ENCODE measurements at places on chromosomes 12 and 14. TPM values are rescaled to one million over a fixed set of nuclear protein-coding genes. Genes with fewer than 3 reads are reported as not detected.
A peak's percentile ranks its signal among the peaks of the same experiment; 100 is the strongest.

- no peaks in the 10 kb centered on the region for H3K36me3 ChIP-seq
- no peaks in the 10 kb centered on the region for H3K27me3 ChIP-seq
- H3K4me3 ChIP-seq = no peak overlapping the region
- H3K4me1 ChIP-seq = no peaks in the 10 kb centered on the region
Measured at GRCh38 chr14:91078095-91078737, 17.8 kb upstream of the RPS6KA5 start.

- H3K27ac ChIP-seq = no peak overlapping the region
- DNase-seq = no peak
- no peaks in the 10 kb centered on the region for H3K27me3 ChIP-seq
- H3K4me3 ChIP-seq = no peak overlapping the region
- H3K36me3 ChIP-seq = peaks cover 4% of the 10 kb centered on the region
Measured at GRCh38 chr14:61026526-61026925, 45.5 kb downstream of the SLC38A6 start.

- H3K36me3 ChIP-seq = peaks cover 10% of the 10 kb centered on the region
- no peaks in the 10 kb centered on the region for H3K27me3 ChIP-seq
- no peak overlapping the region for H3K27ac ChIP-seq
- H3K4me3 ChIP-seq = no peak overlapping the region
- DNase-seq = peak; percentile 18
- peaks cover 10% of the 10 kb centered on the region for H3K4me1 ChIP-seq
Measured at GRCh38 chr12:50751948-50752721, 11.8 kb upstream of the ATF1 start.

DNA sequence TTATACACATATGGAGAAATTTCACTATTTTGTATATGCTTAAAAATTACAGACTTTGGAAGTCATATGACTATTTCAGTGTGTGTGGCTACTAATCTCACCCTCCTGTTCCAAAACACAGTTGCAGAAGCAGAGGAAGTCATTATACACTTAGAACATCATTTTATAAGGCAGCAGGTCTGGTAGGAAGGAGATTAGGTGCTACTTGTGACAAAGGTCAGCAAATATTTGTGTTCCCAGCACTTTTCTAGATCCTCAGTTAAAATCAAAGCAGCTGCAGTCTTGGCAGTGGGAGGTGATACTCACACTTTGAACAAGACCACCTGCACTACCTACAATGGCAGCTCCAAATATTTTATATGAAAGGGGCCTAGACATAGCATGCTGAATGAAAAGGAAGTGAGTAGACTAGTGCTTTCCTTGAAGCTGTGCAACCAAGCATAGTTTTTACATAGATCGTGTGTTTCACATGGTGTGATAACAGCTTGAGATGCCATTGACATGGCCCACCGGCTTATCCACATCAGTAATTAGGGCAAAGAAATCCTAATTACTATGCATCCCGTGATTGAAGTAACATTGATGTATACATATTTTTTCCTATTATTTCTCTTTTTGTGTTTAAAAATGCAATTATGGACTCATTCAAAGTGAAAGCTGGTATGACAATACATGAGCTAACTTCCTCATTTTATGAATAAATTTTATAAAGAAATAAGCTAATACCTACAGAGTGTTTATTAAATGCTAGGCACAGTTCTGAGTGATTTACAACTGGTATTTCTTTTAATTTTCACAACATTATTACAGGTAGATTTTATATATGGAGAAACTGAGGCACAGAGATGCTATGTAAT lies 5.3 kb downstream of the GYS2 start:
- DNase-seq = no peak
- no peak overlapping the region for H3K4me3 ChIP-seq
- H3K36me3 ChIP-seq = no peaks in the 10 kb centered on the region

GRCh38 chr12:76508128-76508980 lies 51.2 kb downstream of the OSBPL8 start:
- H3K27ac ChIP-seq = no peak overlapping the region
- H3K27me3 ChIP-seq = no peaks in the 10 kb centered on the region
- no peak for DNase-seq
- no peak overlapping the region for H3K4me3 ChIP-seq
- peaks cover 16% of the 10 kb centered on the region for H3K36me3 ChIP-seq

- no peak overlapping the region for H3K4me3 ChIP-seq
- peaks cover 4% of the 10 kb centered on the region for H3K27me3 ChIP-seq
- H3K27ac ChIP-seq = no peak overlapping the region
- H3K4me1 ChIP-seq = peaks cover 23% of the 10 kb centered on the region
- no peak for DNase-seq
- H3K36me3 ChIP-seq = no peaks in the 10 kb centered on the region
Measured at GRCh38 chr14:54312166-54312801, 84.5 kb upstream of the CDKN3 start.

DNA sequence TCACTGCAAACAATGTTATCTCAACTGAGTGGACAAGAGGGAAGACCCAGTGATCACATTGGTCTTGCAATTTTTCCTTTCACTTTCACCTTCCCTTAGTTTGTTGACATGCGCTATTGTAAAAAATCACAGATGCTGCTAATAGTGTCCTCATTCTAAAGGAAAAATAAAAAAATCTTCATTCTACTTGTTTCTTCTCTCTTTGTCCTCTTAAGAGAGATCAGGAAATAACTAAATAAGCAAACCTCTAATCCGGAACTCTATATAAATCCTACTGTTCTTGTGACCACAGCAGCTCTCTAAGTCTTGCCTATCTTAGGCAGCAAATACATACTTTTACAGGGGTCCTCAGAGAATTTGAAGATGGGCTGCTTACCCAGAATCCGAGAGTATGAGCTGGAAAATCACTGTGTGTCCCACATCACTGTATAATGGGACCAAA lies 257.7 kb downstream of the NAV3 start:
- no peaks in the 10 kb centered on the region for H3K36me3 ChIP-seq
- H3K27ac ChIP-seq = no peak overlapping the region
- H3K4me3 ChIP-seq = no peak overlapping the region
- no peaks in the 10 kb centered on the region for H3K27me3 ChIP-seq

- no peaks in the 10 kb centered on the region for H3K36me3 ChIP-seq
- H3K27ac ChIP-seq = no peak overlapping the region
- peaks cover 9% of the 10 kb centered on the region for H3K4me1 ChIP-seq
Measured at GRCh38 chr12:94561943-94562411, 88.4 kb downstream of the TMCC3 start.

DNA sequence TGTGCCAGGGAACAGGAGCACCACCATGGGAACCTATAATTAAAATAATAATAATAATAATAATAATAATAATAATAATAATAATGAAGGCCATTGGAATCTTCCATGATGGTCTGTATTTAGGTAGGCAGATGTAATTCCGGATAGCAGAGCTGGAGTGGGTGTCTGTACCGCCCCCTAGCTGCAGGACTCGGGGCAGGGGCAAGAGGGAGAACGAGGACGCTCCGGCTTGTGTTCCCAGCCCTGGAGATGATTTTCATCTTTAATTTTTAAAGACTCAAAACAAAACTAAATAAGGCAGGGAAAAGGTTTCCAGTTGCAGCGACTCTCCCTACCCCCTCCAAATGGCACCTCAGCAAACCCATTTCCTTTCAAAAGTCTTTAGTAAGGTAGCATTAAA lies 501.1 kb downstream of the VRK1 start:
- H3K27ac ChIP-seq = no peak overlapping the region
- H3K4me3 ChIP-seq = no peak overlapping the region
- no peaks in the 10 kb centered on the region for H3K36me3 ChIP-seq

- no peaks in the 10 kb centered on the region for H3K27me3 ChIP-seq
- H3K27ac ChIP-seq = peak overlapping the region; percentile 99
- H3K36me3 ChIP-seq = peaks cover 4% of the 10 kb centered on the region
- H3K4me1 ChIP-seq = peaks cover 34% of the 10 kb centered on the region
- DNase-seq = no peak
- peak overlapping the region; percentile 93 for H3K4me3 ChIP-seq
Measured at GRCh38 chr12:92929983-92930382, 888 bp upstream of the EEA1 start.

GRCh38 chr12:90945070-90945649 lies 9.8 kb downstream of the CCER1 start:
- no peaks in the 10 kb centered on the region for H3K36me3 ChIP-seq
- H3K27ac ChIP-seq = no peak overlapping the region
- peaks cover 10% of the 10 kb centered on the region for H3K4me1 ChIP-seq
- DNase-seq = no peak

DNA sequence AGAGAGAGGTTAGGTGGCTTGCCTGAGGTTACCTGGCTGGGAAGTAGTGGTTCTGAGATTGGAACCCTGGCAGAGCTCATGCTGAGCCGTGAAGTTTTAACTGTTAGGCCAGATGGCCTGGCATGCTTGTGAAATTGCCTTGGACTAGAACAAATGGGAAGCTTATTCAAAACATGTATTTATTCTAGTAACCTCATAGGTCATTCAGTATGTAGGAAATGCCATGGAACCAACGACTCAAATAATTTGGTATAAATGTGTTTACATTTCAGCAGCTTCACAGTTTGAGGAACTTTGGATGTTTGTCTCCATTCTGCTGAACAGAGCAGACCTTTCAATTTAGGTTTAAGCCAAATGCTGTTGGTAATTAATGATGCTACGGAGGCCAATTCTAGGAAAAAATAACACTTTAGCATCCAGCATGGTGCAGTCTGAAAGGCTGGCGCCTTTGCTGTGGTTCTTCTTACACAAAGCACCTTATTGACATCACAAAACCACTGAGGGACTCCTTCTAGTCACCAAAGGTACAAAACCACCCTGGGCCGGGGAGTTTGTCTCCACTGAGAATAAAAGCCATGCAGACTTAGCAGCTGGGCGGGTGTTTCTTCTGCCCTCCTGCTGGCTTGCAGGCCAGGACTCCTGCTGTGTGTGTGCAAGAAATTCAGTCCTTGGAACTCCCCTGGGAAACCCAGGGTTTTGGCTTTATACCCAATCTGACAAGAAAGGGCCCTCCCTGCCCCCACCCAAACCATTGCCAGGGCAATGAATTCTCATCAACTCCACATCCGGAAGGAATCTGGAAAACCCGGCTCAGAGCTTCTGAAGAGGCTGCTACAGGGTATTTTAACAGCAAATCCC lies 64.2 kb downstream of the ELK3 start:
- no peaks in the 10 kb centered on the region for H3K27me3 ChIP-seq
- H3K27ac ChIP-seq = no peak overlapping the region
- peaks cover 28% of the 10 kb centered on the region for H3K36me3 ChIP-seq

- H3K4me3 ChIP-seq = no peak overlapping the region
- H3K36me3 ChIP-seq = peaks cover 7% of the 10 kb centered on the region
- peaks cover 18% of the 10 kb centered on the region for H3K27me3 ChIP-seq
- no peak overlapping the region for H3K27ac ChIP-seq
Measured at GRCh38 chr12:130780880-130781575, 58.0 kb downstream of the STX2 start.

DNA sequence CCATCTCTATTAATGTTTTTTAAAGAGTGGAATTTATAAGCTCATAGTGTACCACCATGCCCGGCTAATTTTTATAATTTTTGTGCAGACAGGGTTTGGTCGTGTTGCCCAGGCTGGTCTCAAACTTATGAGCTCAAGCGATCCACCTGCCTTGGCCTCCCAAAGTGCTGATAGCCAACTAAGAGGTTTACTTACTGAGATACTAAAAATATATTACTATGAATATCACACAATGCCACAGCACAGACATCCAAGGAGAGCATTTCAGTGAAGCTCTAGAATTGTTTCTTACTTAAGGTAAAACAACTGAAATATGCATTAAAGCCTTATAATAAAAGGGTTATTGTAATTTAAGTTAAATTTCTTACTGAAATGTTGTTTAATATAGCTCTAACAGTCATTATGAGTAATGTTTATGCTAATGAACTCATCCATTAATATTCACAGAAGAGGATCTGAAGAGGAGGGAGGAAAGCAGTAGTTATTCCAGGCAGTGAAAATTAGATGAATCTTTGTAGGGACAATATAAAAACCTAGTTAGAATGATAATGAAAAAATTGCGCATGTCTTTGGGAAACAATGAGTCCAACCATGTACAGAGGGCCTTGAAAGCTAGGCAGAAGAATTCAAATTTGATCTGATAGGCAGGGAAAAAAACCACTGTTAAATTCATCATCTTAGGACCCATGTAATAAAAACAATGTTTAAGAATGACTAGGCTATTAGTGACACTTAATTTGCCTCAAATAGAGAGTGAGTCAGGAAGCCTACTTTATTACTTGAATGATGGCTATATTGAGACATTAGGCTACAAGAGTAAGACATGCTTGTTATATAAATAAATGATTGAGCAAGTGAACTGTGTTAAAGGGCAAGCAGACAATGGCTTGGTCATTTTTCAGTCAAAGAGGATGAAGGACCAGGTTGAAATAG lies 99.2 kb downstream of the SLC41A2 start:
- H3K36me3 ChIP-seq = no peaks in the 10 kb centered on the region
- H3K4me3 ChIP-seq = no peak overlapping the region
- no peaks in the 10 kb centered on the region for H3K4me1 ChIP-seq
- DNase-seq = no peak
- H3K27me3 ChIP-seq = no peaks in the 10 kb centered on the region

DNA sequence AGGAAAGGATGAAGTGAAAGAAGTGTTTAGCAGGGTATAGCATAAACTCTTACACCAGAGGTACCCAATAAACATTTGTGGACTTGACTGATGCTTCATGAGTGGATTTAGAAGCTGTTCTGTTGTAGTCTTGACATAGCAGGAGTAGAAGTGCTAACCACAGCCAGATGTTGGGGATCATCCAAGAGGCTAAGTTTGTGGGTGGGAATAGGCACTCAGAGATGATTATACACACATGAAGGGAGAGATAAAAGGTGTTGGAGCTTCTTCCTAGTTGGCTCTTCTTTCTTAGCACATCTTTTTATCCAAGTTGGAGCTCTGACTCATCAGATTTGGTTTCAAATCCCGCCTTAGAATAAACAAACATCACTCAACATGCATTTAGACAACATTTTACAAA lies 166.7 kb upstream of the E2F7 start:
- H3K27ac ChIP-seq = no peak overlapping the region
- H3K4me3 ChIP-seq = no peak overlapping the region
- no peaks in the 10 kb centered on the region for H3K27me3 ChIP-seq
- no peaks in the 10 kb centered on the region for H3K36me3 ChIP-seq
- no peaks in the 10 kb centered on the region for H3K4me1 ChIP-seq

The RAD51AP1 gene
- 20.7 TPM for total RNA-seq

The TSHR gene
- total RNA-seq = 0.65 TPM

The TAS2R20 gene
- total RNA-seq = 1.1 TPM

The PPP1R36 gene
- total RNA-seq = 0.57 TPM

The CPNE8 gene
- total RNA-seq = 3.2 TPM

The CLEC14A gene
- total RNA-seq = 0.62 TPM
